ENCODE measurements at places on chromosomes 12 and 14. TPM values are rescaled to one million over a fixed set of nuclear protein-coding genes. Genes with fewer than 3 reads are reported as not detected.

Gene HSP90B1
- total RNA-seq: 582 TPM

Gene OR6C2
- not detected for total RNA-seq

Gene GPR132
- under 0.01 TPM for total RNA-seq

Gene GLT8D2
- 1.4 TPM for total RNA-seq

Gene INHBC
- not detected for total RNA-seq

Gene TMEM121
- 3.7 TPM for total RNA-seq

Gene PTHLH
- 0.25 TPM for total RNA-seq

Gene DIO2
- total RNA-seq: 0.19 TPM

Gene RNASE12
- not detected for total RNA-seq

Gene GPHN
- total RNA-seq: 26.3 TPM

Gene CLEC4D
- total RNA-seq: not detected

Gene LRRC43
- 0.81 TPM for total RNA-seq

Data from bladder microvascular endothelial cell (primary cell).